Activated CD8-positive, alpha-beta memory T cell treated with anti-CD3 and anti-CD28 coated beads for 1 hour (primary cell): ENCODE measurements at places on chromosomes 2 and 18.

- no peak for DNase-seq
Observed at GRCh38 chr2:212364112-212364985, 174.3 kb downstream of the ERBB4 start.

DNA sequence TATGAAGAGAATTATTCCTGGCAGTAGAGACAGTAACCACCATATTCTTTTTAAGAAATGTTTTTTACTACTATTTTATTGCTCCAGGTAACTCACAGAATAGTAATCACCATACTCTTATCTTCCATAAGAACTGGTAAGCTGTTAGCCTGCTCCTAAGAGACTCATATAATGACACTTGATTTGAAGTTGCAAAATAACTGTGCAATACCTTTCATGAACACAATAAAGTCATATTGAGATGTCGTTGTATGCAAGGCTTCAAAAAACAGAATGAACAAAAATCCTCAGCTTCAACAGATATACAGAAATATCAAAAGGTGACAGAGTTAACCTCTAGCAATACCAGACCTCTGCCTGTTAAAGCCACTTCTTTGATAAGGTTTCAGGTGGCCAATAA, 360.1 kb downstream of the NBAS start:
- DNase-seq: no peak

DNA sequence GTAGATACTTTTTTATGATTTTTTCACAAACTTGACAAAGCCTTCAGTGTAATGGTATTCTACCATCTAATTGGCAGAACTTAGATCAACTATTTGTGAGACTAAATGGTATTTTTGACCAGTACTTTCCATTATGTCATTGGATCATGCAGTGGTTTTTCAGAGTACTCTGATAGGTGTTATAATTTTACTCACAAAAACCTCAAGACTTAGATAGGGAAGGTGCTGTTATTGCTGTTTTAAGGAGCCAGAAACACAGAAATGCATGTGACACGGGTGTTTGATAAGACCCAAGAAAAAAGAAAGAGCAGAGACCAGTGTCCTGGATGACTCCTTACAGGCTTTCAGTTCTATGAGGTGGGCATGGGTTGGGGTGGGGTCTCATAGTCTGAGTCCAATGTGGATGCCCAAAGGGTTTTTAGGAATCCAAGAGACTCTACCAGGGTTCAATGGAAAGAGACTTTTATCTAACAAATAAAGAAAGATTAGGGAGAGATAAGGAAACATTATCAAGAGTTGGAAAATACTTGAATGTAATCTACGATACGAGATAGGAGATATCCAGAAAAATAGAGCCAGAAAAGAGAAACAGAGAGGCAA, 31.3 kb downstream of the SP140 start:
- DNase-seq: no peak

DNA sequence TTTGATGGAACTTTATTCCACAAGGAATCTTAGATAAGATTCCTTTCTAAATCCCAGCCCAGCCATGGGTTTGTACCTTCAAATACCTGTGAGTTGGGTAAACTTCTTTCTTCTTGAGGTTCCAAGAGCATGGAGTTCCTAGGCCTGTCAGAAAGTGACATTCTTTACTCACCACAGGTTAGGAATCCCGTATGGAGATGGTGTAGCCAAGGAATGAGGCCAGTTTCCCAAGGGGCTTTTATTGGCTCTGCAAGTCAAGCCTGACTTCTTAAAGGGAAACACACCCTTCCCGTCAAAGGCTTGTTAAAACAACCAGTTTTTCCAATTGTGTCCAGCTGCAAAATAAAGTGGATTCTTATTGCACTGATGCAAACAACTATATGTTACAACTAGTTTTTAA, 45.8 kb downstream of the STK17B start:
- no peak for DNase-seq

- no peak for DNase-seq
Observed at GRCh38 chr18:55515214-55515613, 72.8 kb downstream of the TCF4 start.

DNA sequence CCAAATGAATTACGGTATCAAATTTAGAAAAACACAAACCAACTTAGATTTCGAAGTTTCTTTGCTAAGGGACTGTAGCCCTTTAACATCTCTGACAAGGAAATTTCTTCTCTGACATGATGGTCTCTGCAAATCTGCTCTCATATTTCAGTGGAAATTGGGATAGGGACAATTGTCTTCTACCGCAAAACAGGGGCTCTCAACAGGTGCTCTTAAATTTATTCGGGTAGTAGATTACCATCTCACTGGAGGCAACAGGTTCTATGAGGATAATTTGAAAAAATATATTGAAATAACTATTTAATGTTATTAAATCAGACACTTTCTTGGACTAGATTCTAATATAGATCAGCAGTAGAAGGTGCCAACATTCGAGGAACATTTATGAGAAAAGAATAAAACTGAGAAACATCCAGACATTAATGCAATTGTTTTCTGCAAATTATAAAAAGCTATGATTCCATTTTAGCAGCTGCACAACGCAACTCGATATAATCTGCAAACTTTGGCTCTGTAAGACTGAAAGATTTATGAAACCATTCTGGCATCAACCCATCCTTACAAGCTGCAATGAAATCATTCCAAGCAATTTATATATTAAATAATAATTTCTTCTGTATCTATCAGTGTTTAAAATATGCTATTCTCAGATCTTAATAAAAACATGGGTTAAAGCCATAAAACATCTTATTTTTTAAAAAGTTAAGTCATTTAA, 10.0 kb upstream of the BCL2 start:
- DNase-seq: no peak

DNA sequence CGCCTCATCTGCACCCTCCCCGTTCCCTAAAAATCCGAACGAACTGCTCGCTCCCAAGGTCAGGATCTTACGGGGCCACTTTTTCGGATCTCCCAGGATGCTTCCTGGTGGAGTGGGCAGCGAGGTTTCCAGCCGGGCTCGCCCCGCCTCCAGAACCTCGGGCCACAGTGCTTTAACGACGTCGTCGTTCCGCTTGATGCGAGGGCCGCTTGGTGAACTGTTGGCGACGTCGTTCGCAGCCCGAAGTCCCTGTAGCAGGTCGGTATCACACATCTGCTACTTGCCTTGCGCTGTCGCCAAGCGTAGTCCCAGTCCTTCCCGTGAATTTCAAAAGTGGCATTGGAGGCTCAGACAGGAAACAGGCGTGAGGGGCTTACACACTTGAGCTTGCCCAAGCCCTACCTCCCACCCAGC, 15.3 kb downstream of the EVX2 start:
- DNase-seq: no peak

DNA sequence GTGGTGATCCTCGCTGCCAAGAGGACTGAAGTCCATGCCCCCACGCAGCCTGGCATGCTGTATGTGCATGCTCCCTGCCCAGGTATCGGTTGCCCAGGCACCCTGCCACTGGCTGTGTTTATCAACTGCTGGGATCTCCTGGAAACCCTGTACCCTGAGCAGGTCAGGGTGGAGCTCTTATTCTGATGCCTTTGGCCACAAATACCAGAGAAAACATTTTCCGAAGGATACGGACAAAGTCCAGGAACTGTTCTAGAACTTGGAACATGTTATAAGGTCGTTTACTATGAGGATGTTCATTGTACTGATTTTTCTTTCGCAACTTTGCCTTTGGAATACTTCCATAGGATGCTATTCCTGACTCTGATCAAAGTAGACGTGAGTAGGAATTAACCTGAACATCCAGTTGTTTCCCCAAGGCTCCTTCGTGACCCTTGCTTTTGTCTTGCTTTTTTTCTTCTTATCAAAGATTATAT, 55.2 kb downstream of the TMEM17 start:
- DNase-seq: no peak

DNA sequence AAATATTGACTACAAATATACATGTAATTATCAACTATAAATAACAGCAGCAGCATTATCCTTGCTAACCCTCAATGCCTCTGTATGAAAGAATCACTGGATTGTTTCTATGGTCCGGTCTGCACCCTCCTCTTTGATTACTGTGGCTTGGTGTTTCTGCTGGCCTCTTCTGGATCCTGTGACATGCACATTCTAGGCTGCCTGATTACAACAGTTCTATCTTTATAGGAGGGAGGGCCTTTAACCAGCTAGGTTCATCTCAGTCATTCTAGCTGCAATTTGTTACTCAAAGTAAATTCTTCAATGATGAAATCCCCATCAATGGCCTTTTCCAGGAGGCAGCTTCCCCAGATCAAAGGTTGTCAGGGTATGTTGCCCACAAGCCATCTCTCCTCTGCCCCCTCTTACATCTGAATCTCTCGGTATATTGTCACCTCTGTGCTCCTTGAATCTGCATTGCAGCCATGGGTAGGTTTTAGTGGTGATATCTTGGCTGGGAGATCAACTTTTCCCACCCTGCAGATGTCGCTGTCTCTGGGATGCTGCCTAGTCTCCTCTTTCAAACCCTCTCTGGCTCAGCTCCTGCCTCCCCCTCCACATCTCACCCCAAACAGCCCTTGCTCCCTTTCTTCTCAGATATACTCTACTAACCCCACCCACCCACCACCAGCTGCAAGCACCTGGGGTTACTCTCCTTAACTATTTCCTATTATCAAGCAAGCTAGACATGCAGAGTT, 106.2 kb upstream of the BZW1 start:
- DNase-seq: no peak

- DNase-seq: no peak
Observed at GRCh38 chr2:36367486-36367885, 11.9 kb downstream of the CRIM1 start.

GRCh38 chr2:43701111-43701510, 24.9 kb upstream of the C1GALT1C1L start:
- no peak for DNase-seq

GRCh38 chr18:58429442-58429841, 199.4 kb downstream of the ALPK2 start:
- no peak for DNase-seq

GRCh38 chr2:234393354-234393753, 103.5 kb downstream of the ARL4C start:
- no peak for DNase-seq

DNA sequence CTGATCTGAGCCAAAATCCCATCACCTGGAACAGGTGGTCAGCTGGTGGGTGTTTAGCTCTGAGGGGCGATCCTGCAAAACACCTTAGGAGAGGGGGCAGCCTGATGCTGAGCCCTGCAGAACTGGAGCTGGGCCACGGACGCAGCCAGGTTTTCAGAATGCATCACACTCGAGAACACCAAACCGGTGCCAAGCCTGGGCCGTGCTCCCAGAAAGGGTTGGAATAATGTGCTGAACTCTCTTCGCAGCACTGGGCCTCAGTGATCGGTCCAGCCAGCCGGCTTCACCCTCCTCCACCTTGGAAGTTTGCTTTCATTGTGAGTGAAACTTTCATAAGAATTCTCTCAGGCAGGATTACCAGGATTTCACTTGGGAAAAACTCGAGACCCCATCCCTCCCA, 56.5 kb upstream of the TTC39C start:
- DNase-seq: no peak

- DNase-seq: no peak
Observed at GRCh38 chr2:215711471-215712034, 275.7 kb upstream of the FN1 start.

- DNase-seq: no peak
Observed at GRCh38 chr2:45728458-45728942, 77.0 kb downstream of the PRKCE start.

- DNase-seq: no peak
Observed at GRCh38 chr2:134021830-134022524, 231.9 kb upstream of the MGAT5 start.

- DNase-seq: no peak
Observed at GRCh38 chr2:31304816-31305215, 70.9 kb downstream of the EHD3 start.

GRCh38 chr2:141522702-141523101, 608.1 kb downstream of the LRP1B start:
- no peak for DNase-seq

GRCh38 chr2:163269374-163270021, 430.9 kb upstream of the KCNH7 start:
- no peak for DNase-seq

DNA sequence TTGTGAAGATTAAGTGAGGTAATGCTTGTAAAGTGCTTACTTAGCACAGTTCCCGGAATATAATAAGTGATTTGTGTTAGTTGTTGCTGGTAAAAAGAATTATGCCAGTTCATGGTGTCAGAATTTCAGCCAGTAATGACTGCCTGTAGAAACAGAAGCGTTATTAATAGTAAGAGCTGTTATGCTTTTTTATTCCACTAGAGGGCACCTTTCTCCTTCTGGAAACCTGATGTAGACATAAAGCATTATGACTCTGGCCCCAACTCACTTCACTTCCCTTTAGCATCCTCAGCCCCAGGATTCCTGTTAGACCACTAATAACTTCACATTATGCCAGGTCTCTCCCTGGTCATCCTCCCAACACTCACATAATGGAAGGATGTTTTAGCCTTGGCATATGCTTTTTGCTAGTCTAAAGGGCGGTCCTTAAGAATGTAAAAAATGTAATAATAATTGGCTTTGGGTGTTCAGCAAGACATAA, 34.9 kb downstream of the C18orf54 start:
- no peak for DNase-seq

- DNase-seq: no peak
Observed at GRCh38 chr2:39144416-39144815, 23.6 kb upstream of the SOS1 start.

DNA sequence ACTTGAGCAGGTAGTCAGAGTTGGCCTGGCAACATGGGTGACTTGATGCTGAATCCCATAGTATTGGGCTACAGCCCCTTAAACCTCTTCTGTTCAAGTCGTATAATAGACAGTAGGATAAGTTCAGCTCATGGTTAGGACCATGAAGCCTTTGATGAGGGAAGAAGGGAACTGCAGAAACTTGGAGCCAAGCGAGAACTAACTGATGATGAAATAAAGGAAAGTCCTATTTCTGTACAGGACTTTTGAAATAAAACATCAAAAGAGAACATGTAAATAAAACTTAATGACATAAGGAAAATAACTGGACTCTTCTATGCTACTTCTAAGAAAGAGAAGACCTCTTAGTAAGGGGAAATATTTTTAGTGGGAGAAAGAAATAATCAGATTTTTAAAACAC, 51.2 kb upstream of the UGP2 start:
- no peak for DNase-seq

- DNase-seq: no peak
Observed at GRCh38 chr18:10370716-10371115, 83.7 kb upstream of the APCDD1 start.

DNA sequence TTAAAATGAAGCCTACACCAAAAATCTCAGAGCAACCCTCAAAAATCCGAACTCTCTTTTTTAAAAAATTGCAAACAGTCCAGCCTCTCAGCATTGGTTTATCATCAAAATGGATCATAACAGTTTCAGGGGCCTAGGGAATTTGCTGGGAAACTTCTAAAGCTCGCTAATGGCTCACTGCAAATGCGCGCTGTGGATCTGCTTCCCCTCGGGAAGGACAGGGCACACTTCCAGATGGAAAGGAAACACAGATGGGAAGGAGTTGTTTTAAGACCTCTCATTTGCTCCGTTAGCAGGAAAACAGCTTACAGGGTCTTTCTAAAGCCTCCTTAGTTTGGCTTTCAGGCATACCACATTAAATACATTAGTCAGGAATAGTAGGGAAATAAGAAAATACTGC, 27.2 kb downstream of the FECH start:
- DNase-seq: no peak

DNA sequence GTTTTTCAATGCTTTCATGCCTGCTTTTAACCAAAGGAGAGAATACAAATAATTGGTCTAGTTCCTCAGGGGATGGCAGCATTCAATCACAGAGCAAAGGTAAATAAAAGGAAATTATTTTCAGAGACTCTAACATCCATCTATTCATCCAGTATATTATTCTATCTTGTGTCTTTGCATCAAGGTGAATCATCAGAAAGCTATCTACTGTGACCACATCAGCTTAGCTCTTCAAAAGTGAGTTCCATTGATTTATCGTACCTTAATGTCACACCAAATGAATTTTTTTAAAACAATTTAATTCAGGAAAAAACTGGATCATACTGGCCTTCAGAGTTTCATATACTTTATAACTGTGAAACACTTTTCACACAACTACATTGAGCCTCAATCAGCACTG, 66.1 kb downstream of the CHN1 start:
- DNase-seq: no peak
